ENCODE measurements at places on chromosomes 4 and X.

GRCh38 chr4:53545942-53546581, 45.2 kb downstream of the LNX1 start:
- DNase-seq = no peak

DNA sequence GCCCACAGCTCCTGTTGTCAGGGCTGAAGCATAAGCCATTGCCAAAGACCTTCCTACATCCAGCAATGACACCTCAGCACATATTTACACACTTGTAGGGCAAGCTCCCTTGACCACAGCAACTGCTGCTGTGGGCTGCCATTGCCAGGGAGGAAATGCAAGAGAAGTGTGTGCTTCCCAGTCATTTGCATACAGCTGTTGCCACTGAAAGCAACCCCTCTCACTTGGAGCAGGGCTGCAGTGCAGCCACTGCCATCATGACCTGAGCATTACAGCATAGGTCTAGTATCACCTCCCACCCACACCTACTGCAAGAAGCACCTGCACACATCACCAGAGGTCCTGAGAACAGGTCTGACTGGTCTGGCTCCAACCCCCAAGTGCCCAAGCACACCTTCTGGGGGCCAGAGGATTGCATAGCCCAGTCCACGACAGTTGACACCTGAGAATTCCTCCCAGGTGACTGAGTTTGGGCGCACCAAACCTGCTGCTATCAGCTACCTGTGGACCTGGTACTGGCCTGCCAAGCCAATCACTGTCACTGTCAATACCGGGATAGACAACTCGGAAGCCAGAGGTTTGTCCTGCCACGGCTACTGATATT, 636.5 kb upstream of the SLIT2 start:
- DNase-seq = no peak

- DNase-seq = no peak
Observed at GRCh38 chr4:98539741-98540140, 118.7 kb downstream of the TSPAN5 start.

DNA sequence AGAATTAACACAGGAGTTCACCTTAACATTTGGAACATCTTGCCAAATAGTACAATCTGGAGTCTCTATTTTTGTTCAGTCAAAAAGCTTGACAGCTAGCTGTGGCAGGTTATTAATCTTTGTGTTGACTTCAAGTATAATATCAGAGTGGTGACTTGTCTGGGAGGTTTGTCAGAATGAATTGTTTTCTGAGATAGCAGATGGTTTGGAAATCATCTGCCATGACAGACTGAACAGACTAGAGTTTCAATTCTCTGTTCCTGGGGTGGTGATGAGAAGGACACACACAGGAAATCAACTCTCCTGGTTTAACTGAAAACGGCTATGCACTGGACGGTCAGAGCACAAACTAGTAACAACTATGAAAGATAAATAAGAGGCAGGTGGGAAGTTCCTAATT, 203.3 kb upstream of the EMCN start:
- no peak for DNase-seq

DNA sequence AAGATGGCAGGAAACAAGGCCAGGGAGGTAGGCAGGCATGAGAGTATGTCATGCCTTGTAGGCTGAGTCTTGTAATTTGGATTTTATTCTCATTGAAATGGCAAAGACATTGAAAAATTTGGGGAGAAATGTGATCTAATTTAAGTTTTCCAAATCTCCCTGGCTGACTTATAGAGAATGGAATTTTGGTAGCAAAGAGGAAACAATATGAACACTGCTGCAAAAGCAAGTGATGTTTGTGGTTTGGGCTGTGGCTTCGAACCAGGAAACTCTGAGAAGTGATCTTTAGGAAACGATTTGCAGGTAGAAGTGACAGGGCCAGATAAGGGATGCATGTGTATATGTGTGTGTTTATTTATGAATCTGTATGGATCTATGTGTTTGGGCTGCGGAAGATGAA, 35.6 kb downstream of the ARSJ start:
- no peak for DNase-seq

DNA sequence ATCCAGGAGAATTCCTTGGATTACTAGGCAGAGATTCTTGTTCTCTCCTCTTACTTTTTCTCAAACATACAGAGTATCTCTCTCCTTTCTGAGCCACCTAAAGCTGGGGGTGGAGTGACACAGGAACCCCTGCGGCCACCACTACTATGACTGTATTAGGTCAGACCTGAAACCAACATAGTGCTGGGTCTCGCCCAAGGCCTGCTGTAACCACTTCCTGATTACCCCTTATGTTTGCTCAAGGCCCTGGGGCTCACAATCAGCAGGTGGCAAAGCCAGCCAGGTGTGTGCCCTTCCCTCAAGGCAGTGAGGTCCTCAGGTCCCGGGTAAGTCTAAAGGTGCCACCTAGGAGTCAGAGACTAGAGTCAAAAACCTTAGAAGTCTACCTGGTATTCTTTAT, 166.4 kb downstream of the PARM1 start:
- DNase-seq = no peak

DNA sequence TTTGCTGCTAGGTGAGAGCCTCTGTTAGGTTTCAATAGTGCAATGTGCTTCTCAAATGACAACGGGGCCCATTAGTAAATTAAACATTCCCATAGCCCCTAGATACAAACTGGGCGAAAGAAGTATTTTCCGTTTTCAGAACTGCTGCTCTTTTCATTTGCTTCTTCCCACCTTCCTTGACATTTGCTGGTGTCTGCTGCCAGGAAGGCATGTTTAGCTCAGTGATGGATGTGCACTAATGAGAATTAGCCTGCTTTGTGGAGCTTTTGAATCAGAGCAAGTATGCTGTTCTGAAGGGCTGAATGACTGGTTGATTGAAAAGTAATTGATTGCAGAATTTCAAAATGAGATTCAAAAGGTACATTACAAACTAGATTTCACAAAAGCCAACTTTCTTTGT, 57.0 kb downstream of the SHROOM3 start:
- DNase-seq = no peak

- DNase-seq = no peak
Observed at GRCh38 chr4:128709268-128709667, 100.2 kb upstream of the JADE1 start.

- DNase-seq = no peak
Observed at GRCh38 chrX:47960406-47960805, 43.4 kb downstream of the ZNF182 start.

DNA sequence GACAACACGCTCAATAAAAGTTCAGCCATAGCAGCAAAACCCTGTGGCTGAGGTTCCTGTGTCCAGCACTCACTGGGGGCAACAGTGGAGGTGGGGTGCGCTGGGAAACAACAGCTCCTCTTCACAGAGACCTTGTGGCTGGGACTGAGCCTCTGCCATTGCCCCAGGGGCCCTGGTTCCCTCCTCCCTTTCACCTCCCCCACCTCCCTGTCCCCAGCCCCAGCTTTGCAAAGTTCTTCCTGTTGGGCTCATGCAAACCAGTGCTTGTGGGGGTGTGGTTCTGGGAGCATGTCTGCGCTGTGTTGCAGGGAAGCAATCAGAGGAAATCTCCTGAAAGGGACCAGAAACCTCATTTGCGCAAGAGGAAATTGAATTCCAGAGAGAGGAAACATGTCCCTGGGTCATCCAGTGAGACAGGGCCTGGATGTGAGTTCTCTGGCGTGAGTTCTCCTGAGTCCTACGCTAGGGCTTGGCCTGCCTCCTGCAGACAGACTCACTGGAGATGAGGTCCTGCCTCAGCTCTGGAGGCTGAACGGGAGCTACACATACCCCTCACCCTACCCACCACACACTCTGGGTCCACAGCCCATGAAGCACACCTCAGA, 7.4 kb downstream of the FATE1 start:
- DNase-seq = no peak

- DNase-seq = no peak
Observed at GRCh38 chr4:77052352-77052751, 23.4 kb downstream of the CCNI start.

- no peak for DNase-seq
Observed at GRCh38 chr4:129109965-129110824, 14.2 kb downstream of the C4orf33 start.

DNA sequence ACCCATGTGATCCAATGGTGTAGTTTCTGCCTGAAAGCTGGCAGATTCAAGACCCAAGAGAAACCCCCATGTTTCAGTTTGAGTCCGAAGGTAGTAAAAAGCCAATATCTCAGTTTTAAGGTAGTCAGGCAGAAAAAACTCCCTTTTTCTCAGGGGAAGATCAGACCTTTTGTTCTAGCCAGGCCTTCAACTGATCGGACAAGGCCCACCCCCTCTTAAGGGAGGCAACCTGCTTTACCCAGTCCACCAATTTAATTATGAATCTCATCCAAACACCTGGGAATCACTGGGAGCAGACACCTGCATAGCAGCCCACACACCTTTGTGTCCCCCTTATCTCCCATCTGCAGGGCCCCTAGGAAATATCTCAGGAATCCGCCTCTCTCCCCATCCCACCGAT, 322.0 kb downstream of the STK32B start:
- peak; percentile 5 for DNase-seq

DNA sequence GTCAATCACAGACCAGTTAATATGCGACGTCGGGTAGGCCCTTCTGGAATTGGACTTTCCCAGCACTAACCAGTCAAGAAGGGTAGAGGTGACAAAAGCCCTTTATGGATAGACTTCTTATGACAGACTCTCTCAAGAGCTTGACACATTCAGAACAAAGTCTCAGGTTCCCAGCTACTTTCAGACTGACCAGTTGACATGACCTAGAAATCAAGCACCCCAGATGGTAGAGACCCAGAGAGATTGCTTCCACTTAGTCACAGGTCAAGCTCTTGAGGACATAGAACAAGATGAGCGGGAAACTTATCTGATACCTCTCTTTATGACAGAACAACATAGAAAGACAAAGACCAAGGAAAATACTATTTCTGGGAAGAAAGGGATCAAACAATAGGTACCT, 21.4 kb upstream of the HERC6 start:
- DNase-seq = no peak

GRCh38 chr4:33060674-33061542, 2340.7 kb downstream of the PCDH7 start:
- no peak for DNase-seq

- no peak for DNase-seq
Observed at GRCh38 chr4:184375027-184375426, 99.3 kb downstream of the IRF2 start.

GRCh38 chrX:10974920-10975319, 136.2 kb upstream of the HCCS start:
- DNase-seq = no peak

GRCh38 chr4:15434091-15434490, 6.3 kb downstream of the C1QTNF7 start:
- no peak for DNase-seq

- DNase-seq = no peak
Observed at GRCh38 chr4:105896461-105896942, 1.2 kb downstream of the NPNT start.

DNA sequence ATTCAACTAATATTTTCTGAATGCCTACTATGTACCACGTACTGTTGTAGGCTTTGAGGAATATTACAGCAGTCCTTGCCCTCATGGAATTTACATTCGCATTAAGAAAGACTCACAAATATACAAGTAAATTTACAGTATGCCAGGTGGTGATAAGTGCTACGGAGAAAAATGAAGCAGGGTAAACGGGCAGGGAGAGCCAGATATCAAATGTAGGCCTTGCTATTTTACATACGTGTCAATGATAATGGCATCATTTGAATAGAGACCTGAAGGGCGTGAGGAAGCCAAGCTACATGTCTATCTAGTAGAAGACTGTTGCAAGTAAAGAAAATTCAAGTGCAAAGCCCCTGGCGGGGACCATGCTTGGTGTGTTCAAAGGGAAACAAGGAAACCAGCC, 65.2 kb downstream of the AMMECR1 start:
- no peak for DNase-seq

GRCh38 chrX:103726477-103726876, 15.8 kb downstream of the TMEM31 start:
- no peak for DNase-seq

DNA sequence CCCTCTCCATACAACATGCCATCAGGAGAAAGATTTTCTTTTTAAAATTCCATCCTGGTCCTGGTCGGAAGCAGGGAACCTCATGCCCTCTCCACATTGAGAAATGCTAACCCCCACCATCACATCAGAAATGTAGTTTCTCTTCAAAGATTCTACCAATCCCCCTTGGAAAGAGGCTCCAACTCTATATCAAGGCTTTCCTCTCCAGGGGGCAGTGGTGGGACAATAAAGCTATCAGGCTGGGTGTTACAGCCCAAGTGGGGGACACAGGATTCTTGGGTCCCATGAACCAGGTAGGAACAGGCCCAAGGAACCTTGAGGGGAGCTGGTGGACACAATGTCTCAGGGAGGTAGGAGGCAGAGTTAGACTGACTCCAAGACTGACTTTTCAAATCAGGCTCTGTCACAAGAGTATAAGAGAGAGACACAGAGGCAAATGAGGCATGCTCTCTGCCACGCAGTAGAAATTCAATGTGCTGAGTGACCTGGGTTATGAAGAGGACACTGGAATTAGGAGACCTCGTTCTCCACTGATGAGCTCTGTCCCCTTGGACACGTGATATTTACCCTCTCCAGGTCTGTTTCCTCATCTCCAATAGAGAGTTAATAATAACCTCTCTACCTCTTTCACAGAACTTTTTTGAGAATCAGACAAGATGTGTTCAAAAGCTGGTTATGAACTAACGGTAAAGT, 4.5 kb downstream of the GJB1 start:
- no peak for DNase-seq

DNA sequence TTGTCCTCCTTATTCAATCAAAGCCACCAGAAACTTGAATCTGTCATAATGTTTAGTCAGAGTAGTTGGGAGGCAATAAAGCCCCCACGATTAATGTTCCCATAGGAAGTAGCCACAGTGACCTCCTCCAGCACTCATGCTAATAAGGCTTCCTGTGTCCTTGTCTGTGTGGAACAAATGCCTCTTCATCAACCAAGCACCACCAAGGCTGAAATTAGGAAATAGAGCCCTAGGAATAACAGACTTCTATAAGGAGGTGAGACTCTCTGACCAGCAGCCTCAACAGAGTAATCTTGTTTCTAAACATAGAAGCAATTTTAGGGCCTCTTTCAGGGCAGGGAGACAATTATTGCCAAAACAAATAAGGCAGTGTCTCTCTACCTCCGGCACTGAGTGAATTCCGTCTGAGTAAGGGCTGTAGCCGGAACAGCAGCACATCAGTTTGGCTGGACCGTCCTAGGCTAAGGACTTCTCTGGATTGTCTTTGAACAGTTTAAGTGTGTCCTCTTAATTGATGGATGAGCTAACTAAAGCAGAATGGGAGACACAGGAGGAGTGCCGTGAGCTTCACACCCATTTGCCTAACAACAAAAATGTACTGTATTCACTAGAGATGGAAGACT, 329.2 kb upstream of the HAND2 start:
- DNase-seq = no peak

DNA sequence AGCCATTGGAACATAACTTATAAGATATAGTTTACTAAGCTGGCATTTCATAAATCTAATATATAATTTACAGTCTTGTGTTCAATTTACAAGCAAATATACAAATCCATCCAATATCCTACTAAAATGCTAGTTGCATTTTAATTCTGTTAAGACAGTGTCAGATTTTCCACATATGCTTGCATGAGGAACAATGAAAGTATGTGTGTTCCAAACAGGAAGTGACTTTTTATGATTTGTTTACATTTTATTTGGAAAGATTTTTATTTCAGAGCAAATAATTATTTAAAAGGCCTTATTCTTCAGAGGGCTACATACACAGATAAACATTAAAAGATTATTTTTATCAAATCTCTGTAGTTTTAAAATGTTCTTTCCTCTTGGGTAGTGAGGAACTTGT, 130.1 kb downstream of the KLHL34 start:
- no peak for DNase-seq

- no peak for DNase-seq
Observed at GRCh38 chr4:179768996-179769395, 2326.8 kb upstream of the AGA start.

GRCh38 chr4:165129924-165130323, 17.3 kb upstream of the TMEM192 start:
- DNase-seq = no peak

Measured in vagina (tissue), 2 donors.